Activated naive CD8-positive, alpha-beta T cell treated with anti-CD3 and anti-CD28 coated beads, Interleukin-2, amount 10 ng/mL, durations not matched to agents 7 days and 5 days (primary cell): ENCODE measurements at places on chromosomes 11 and 22.

DNA sequence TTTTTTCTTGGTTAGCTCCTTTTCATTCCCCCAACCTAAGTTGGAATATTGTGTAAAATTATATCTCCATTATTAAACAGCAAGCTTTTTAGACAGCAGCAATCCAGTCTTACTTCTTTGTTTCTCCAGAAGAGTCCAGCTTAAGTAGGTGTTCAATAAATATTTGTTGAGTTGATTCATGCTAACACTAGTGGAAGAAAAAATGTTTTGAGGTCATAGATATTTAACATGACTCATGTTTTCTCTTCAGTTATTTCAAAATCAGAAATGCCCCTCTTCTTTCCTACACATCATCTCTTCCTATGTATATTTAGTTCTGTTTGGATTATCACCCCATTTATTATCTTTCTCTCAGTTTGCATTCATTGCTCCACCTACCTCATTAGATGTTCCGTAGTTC, 20.3 kb downstream of the CCDC83 start:
- DNase-seq: no peak

DNA sequence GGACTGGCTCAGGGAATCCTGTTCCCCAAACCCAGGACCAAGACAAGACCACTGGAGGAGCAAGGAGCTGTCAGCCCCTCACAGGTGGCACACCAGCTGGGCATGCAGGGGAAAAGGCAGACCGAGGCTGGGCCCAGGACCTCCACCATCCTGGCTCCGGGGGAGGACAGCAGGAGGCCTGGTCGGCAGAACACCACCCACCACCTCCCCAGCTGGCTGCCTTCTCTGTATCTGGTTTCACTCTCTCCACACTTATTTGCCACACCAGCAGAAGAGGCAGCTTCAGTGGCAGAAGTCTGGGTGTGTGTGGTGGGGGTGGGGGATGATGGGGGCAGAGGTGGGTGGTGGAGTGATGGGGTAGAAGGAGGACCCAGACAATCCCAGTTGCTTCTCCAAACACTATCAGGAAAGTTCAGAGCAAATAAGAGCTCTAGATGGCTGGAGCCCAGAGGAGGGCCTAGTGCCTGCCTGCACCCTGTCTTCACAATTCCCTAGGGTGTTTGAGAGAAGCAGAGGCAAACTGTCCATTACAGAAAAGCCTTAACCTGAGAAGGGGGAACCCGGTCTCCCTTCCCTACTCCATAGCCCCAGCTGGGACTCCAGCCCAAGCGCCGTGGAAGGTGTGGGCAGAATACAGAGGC, 51.9 kb upstream of the CDON start:
- no peak for DNase-seq

GRCh38 chr22:17576470-17576869, 13.2 kb downstream of the SLC25A18 start:
- DNase-seq: no peak

DNA sequence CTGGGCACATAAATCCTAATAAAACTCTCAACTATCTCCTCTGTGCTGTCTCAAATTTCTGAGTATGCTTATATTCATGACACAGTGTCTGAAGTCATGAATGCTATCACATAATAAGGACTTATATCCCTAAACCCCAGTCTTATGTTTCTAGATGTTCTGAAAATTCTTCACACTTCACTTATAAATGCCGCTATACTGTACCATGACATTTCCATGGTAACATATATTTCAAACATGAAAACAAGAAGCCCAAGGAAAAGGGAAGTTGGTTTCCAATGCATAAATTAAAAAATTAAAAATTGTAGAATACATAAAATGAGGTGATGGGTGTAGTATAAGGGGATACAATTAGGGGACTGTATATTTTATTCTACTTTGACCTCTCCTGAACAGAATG, 11.7 kb downstream of the GVQW3 start:
- no peak for DNase-seq

DNA sequence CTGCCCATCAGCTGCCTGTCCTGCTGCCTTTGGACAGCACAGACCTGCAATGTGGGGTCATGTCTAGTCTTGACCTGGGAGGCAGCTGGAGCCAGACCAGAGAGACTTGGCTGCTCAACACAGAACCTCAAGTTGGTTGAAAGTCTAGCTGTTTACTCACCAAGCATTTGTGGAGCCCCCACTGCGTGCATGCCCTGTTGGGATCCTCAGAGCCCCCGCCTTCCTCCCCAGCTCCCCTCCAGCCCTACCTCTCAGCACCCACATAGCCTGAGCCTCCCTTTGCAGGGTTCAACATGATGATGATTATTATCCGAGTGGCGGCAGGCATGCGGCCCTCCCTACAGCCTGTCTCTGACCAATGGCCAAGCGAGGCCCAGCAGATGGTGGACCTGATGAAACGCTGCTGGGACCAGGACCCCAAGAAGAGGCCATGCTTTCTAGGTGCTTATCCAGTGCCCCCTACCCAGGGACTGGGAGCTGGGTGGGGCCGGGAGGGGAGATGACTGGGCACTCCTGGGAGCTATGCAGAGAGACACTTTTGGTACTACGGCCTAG, 8.3 kb downstream of the ANKK1 start:
- no peak for DNase-seq

DNA sequence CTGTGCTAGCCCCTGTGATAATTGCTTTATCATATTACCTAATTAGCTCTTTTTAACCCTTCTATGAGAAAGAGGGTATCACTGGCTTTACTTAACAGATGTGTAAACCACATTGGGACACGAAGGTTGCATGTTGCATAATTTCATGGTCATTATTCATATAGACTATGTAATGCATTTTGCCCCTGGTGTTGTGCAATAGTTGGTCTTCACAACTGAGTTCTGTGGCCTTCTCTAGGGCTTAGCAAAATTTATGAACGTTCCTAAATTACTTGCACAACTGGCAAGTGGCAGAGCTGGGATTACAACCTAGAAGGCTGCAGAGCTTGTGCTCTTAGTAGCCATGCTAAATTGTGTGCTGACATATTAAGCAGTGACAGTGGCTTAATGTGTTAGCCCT, 34.6 kb upstream of the PDGFD start:
- DNase-seq: no peak

- no peak for DNase-seq
These were observed 960.7 kb upstream of the RAG2 start for GRCh38 chr11:37558619-37559210.

DNA sequence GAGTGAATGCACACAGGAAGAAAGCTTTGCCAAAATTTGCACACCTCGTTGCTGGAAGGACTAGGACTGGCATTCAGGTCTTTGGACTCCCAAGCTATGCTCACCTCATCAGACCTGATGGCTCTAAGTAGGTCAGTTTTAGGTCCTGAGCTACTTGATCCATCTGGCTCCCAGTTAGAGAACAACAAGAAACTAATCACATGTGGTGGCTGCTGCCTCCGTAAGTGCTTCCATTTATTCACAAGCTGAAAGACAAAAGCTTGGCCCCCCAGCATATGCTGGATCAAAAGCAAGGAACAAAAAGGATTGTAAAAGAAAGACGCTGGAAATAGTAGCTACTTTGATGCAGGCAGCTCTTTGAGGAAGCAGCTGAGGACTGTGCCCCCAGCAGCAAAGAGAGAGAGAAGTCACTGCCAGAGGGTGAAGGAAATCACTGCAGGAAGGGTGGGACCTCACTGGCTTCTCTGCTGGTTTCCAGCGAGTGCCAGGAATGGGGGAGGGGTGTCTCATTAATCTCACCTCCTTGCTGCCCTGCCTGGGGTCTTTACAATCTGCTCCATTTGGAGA, 268.9 kb downstream of the KIRREL3 start:
- no peak for DNase-seq

DNA sequence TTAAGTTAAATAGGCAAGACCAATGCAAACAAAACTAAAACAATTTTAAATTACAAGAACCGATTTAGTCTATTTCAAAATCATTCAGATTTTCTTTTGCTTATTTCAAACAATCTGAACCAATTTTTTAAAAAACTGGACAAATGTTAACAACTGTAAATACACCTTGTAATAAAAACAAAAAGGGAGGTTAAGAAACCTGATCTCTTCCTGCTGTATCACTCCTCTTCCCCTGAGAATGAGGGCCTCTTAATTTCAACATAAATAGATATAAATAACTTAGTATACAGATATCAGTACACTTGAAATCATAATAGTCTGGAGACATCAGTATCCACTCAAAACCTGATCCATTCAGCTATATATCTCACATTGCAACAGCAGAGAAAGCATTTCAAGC, 346.6 kb downstream of the TTC28 start:
- no peak for DNase-seq

DNA sequence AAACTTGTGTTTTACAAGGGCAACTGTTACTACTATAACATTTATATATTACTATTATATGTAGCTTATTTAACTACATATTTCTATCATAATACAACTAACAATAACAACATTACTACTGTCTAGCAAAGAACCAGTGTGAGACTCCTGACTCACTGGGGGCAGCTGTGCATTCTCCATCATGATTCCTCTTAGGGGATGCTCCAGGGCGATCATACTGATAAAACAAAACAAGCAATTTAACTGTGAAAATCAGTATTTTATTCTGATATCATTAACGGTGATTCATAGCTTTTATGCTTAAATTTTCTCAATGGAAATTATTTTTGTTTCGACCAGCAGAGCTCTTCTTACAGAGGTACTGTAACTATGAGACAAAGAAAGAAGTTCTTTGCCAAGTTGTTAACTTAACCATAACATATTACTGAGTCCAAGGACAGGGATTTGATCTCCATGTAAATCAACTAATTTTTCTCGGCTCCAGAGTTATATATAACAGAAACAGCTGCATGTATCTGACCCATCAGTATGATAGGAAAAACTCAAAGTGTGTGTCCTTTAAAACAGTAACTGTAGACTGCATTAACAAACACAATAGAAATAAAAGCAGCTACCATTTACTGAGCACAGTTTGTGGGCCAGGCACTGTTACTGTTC, 24.8 kb upstream of the FNBP4 start:
- DNase-seq: no peak

- no peak for DNase-seq
These were observed 455.7 kb downstream of the RAB38 start for GRCh38 chr11:87719326-87720073.

DNA sequence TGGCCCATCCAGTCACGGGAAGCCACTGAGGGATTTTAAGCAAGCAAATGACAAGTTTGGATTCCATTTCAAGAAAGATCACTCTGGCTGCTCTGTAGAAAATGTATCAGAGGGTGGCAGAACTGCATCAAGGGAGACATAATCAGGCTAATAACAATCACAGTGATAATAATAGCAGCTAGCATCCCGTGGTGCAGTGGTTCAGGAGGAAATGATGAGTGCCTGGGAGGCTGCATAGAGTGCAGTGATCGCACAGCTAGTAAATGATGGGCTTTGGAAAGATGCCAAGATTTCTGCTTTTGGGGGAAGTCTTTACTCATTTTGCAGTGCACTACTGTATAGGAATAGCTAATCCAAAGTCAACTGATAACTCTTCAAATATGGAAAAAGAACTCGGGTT, 35.8 kb downstream of the TNRC6B start:
- DNase-seq: no peak

- peak; percentile 31 for DNase-seq
These were observed 6.3 kb downstream of the RASSF7 start for GRCh38 chr11:567011-567628.

GRCh38 chr22:50678218-50678650, 5.6 kb downstream of the SHANK3 start:
- no peak for DNase-seq

GRCh38 chr11:7690648-7691047, 15.6 kb downstream of the OVCH2 start:
- DNase-seq: no peak

GRCh38 chr11:18578975-18579598, 9.4 kb downstream of the UEVLD start:
- no peak for DNase-seq

DNA sequence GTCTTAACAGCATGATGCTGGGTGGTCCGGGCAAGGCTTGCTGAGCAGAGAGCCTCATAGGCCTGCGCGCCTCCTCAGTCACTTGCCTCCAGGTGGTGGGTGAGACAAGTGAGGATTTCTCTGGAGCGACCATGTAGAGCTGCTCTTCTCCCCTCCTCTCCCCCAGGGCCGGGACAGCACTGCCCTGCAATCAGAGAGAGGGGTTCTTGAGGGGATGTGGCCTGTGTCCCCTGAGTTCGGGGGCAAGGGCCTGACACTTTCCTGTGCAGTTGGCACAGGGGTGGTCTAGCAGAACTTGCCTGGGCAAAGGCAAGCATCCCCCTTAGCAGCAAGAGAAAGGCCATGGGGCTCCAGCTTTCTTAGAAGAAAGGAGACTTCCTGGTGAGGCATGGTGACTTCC, 95.8 kb upstream of the LMO1 start:
- no peak for DNase-seq

DNA sequence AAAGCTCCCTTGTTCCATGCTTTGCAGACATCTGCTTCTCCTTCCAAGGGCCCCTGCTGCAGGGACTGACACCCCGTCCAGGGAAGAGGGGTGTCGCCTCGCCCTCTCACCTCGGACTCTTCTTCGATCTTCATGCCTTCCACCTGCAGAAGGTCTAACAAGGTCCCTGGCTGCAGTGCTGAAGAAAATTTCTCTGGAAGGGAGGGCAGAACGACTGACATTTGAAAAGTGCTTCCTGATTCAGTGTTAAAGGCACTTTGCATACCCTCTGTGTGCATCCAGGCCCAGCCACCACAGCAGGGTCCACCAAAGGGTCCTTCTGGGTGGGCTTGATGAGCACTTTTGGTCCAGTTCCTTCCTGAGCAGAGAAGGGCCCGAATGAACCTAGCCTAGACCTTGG, 28.1 kb downstream of the VPS37C start:
- no peak for DNase-seq

GRCh38 chr11:65860278-65861164, at the start of gene MUS81:
MUS81 (plus strand) TSS chr11:65860433; CDS start chr11:65860754, 321 bp downstream.
- peak; percentile 98 for DNase-seq

- no peak for DNase-seq
These were observed 11.2 kb upstream of the PIK3C2A start for GRCh38 chr11:17219016-17219415.

- no peak for DNase-seq
These were observed 46.5 kb downstream of the FCHSD2 start for GRCh38 chr11:73095613-73096012.

DNA sequence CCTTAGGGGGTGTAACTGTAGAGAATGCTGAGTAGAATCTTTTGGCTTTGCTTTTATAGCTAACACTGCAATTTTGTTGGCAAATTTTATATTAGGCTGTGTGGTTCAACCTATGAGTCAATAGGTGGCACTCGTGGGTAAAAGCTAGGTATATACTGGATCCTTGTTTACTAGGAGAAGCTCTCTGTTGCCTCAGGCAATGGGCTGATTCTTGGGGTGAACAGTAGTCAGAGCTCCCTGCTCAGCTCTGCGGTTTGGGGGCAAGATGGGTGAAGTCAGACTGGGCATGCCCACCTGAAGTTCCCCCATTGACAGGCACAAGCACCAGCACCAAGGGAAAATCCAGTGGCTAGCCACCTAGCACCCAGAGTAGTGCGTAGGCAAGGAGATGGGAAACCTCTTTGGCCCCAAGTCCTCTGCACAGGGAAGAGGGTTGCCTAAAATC, 238.7 kb downstream of the FAM181B start:
- no peak for DNase-seq

GRCh38 chr11:995752-996420, 40.6 kb downstream of the MUC6 start:
- no peak for DNase-seq
